Stimulated activated CD4-positive, alpha-beta T cell treated with anti-CD3 and anti-CD28 coated beads, Interleukin-12 subunit alpha, Interleukin-12 subunit beta, amount 100 ng/mL, for 48 hours (primary cell): ENCODE measurements at places on chromosomes 13 and 19.
A peak's percentile ranks its signal among the peaks of the same experiment; 100 is the strongest.

GRCh38 chr13:103694033-103694432, 627.8 kb upstream of the SLC10A2 start:
- DNase-seq, result no peak

DNA sequence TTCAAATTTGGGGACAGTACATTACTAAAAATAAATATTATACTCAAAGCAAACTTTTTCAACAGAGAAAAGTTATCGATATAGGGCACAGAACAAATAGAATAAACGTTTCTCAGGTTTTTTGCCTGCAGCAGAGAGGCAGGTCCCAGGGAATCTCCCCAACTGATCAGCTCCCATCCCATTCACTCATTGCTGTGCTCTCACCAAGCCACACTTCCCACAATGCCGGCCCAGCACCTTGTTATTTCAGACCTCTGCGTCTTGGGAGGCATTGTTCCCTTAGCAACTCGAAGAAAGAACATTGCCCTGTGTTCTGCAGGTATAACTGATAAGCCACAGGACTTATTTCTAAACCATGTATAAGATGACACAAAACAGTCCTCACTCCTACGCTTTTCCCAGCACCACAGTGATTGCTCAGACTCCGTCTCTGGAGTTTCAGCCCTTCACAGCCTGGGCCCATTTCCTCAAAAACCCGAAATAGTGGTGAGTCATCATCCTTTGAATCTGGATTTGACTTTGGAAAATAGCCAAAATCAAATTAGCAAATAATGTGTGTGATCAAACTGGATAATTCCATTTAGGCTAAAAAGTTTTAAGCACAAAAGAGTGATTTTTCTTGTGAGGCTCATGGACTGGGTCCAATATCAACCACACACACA, 100.4 kb downstream of the DCLK1 start:
- no peak for DNase-seq

DNA sequence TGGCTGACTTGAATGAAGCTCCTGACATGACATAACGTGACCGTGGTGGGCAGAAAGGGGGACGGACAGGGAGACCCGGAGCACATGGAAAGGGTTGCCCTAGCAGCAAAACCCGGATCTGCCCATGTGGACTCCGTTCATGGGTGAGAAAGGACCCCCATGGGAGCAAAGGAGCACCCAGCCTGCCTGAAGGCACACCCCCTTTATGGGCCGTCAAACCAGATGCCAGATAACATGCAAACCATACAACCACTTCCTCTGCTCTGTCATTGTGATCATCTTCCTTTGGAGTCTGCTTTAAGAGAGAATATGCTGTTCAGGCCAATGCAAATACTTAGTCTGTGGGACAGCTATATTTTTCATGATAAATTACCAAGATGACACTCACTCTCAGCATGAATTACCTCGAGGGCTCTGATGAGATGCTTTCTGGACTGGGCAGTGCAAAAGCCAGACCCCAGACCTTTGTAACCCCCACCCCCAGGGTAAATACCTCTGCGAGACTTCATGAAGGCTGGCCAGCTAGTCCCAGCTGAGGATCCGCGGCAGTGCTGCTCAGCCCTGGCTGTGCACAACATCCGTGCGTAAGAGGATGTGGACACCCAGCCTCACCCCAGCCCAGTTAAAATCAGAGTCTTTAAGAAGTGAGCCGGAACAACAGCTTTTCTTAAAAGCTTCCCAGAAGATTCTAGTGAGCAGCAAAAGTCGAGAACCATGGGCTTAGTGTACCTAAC, 126.6 kb downstream of the USP12 start:
- no peak for DNase-seq

DNA sequence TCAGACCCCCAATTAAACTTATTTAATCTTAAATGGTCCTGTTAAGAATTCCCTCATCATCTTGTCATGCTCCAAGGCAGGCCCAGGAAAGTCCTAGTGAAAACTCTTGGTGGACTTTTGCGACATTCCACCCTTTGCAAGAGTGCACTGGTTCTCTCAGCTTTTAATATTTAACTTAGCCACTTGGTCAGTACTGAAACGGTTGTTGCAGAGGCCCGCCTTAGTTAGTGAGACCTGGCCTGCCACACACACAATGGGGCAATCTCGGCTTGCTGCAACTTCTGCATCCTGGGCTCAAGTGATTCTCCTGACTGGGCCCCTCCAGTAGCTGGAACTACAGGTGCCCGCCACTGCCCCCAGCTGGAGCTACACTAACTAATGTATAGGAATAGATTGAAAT, 1366.0 kb downstream of the UQCRFS1 start:
- no peak for DNase-seq

DNA sequence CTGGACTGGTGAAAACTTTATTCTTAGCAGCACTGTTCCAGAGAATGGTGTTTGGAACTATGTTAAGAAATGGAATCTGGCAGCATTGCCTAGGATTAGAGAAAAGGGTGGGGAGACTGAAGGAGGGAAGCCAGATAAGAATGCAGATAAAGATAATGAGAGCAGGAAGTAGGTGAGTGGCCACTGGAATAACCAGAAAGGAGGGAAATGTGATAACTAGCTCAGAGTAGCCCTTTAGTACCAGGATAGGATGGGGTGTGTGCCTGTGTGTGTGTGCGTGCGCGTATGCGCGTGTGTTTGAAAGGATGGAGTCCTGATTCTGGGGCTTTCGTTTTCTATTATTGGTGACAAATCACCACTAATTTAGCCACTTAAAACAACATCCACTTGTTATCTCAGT, 33.4 kb upstream of the FRY start:
- DNase-seq, result no peak

- DNase-seq, result no peak
These were observed 100.9 kb upstream of the SERP2 start for GRCh38 chr13:44272692-44273091.

DNA sequence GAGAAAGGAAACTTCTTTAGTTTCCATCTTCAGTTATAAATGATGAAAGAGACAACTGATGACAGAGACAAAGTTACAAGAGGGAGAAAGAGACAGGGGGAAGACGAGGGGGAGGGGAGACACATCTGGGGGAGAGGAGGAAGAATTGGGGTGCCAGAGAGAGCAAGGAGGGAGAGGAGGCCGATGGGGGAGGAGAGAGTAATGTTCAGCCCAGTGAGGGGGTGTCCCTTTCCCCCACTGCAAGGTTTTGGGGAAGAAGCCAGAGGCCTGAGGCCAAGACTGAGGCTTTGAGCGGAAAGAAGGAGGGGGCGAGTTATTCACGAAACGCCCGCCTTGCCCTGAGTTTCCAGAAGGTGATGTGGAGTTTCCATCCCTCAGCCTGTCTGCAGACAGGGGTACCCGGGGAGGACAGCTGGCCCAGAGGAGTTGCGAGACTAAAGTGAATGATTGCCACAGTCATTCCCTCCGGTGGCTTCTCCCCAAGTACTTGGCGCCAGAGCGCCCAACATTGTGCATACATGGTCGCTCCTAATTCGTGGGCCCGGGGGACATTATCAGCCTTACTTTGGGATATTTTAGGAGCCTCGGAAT, 558 bp upstream of the PPAN start:
- DNase-seq, result peak; percentile 85

DNA sequence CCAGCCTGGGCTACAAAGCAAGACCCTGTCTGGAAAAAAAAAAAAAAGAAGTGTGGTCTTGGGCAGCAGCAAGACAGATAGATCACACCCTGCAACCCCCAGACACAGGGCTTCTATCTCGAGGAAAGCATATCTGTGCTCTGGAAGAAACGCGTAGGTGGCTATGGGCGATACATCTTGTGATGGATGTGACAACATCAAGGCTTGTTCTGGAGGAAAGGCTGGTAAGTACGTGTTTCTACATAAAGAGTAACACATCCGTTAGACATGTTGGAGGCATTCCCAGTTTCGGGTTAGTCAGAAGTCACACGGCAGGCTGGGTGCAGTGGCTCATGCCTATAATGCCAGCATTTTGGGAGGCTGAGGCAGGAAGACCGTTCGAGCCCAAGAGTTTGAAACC, 6.6 kb upstream of the DHDH start:
- peak; percentile 12 for DNase-seq

- no peak for DNase-seq
These were observed 386 bp downstream of the VAV1 start for GRCh38 chr19:6772866-6773322.

GRCh38 chr13:45691667-45692066, 10.5 kb upstream of the CBY2 start:
- no peak for DNase-seq

DNA sequence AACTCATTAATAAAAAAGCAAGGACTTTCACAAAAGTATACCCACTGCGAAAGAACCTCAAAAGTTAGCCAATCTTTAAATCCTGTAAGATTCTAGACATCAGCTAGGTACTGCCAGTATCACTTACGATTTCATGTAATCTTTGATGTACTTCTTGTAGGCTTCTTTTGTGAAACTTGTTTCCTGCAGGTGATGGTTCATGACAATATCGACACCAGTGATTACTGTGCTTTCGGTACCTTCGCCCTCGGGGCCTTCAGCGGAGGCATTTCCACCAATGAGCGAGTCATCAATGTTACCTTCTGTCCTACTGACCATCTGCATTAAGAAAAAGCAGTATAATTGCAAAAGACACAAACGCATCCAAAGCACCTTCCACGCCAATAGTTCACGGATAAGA, 1.1 kb downstream of the TPT1 start:
- no peak for DNase-seq

DNA sequence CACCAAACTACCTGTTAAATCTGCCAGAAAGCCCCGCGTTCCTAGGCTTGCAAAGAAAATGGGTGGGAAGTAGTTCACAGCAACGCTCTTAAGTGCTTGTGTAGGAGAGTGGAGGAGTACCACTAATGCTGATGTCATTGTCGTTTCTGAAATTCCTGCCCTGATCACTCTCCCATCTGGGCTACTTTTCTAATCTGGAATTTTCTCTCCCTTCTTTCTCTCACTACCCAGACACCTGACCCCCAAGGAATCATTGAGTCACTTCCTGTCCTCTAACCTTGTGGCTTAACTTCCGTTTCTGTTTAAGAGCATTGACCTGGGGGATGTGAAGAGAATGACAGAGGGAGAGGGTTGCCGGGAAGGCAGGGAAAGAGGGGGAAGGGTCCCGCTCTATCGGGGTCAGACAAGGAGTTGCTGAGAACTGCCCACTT, 98.7 kb downstream of the STARD13 start:
- no peak for DNase-seq

DNA sequence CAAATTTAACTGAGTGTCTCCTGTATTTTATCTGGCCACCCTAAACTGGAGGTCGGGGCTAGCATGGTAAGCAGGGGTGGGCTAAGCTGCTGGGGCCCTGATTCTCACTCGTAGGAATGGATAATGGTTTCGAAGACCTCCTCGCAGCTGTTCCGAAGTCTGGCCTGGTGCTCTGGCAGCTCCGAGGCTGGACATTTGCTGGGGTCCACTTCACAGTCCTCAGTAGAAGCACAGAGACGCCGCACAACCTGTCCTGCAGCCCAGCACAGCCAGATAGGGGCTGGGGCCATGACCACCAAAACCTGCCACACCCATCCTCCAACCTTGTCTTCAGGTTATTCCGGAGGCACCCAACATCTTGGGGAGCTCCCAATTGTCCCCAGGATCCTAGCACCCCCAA, 6.2 kb upstream of the WIZ start:
- DNase-seq, result no peak

DNA sequence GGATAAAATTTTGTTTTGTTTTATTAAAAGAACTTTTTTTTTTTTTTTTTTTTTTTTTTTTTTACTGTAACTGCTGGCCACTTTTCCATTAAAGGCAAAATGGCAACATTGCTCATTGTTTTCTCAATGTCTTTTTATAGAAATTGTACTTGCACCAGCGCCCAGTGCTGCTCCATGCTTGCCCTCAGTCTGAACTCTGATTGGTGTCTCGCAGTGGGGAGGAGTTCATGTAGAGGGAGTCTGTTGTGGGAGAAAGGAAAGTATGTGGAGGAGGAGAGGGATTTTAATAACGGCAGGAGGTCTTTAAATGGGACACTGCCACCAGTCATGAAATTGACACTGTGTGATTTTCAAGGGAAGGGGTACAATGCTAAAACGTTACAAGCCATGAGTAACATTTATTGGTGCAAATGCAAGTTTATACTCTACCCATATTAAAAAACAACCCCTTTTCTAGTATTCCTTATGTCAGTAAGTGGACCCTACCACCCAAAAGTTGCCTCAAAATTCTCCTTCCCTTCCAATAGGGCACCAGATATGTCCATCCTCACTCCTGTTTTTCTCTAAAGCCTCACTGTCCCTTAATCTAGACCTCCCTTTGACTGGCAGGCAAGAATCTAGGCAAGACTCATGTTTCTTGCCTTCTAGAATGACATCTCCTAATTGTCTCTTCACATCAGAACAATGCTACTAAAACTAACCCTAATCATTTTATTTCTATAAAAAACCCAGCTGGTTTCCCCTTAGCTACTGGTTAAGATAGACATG, 3.2 kb downstream of the RASL11A start:
- no peak for DNase-seq

GRCh38 chr13:28258417-28258816, 120.1 kb downstream of the PAN3 start:
- DNase-seq, result no peak

DNA sequence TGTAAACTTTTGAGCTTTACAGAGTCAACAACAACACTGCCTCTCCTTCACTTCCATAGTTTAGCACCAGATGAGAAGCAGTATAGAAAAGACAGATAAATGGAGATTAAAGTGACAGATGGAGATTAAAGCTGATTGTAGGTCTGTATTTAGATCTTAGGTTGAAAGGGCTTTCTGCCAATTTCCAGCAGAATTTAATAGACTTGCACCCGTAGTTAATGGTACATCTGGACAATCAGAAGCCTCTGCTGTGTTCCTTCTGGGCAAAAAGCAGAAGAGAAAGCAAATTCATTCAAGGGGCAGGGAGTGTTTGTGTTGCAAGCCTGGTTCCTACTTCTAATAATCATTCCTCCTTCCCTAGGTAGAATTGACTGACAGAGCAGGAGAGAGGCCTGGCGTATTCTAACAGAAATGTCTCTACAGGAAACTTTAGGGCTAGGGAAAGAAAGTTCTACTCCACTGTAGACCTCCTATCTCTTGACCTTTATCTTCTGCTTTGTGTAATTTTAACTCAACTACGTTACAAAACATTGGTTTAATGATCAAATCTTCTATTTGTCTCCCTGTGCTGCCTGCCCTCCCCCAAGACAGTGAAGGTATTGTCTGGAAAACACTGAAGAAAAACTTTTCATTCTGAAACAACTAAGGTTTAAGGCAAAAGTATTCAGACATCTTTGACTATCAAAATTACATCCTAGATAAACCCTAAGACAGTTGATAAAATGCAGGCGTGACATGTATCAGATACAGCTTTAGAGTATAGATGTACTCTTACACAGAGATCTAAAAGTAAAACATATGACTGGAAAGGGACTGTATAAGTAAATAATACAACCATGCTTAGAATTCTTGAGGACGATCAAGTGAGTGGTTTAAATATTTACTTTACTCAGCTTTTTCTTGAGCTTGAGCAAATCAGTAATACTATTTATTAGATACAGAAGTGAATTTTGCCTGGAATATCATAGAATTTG, 44.4 kb downstream of the GPC6 start:
- DNase-seq, result no peak

- no peak for DNase-seq
These were observed 2.4 kb downstream of the DZIP1 start for GRCh38 chr13:95642028-95642621.

- no peak for DNase-seq
These were observed 4.4 kb upstream of the C19orf18 start for GRCh38 chr19:57978586-57979289.

GRCh38 chr19:57812226-57812625, 2.5 kb downstream of the ZNF552 start:
- DNase-seq, result no peak

GRCh38 chr13:102141625-102142472, 260.0 kb downstream of the FGF14 start:
- no peak for DNase-seq

- no peak for DNase-seq
These were observed 110.1 kb upstream of the RXFP2 start for GRCh38 chr13:31629085-31629780.

GRCh38 chr19:798415-799075, 1.3 kb downstream of the PTBP1 start:
- DNase-seq, result no peak
